ENCODE measurements at places on chromosomes 11 and 22. TPM values are rescaled to one million over a fixed set of nuclear protein-coding genes. Genes with fewer than 3 reads are reported as not detected.

OR4A16 gene
- not detected for total RNA-seq

POU2F3 gene
- 0.19 TPM for total RNA-seq

SLC22A8 gene
- total RNA-seq = not detected

- DNase-seq = no peak
Observed at GRCh38 chr11:17640493-17641164, 78.7 kb upstream of the MYOD1 start.

DNA sequence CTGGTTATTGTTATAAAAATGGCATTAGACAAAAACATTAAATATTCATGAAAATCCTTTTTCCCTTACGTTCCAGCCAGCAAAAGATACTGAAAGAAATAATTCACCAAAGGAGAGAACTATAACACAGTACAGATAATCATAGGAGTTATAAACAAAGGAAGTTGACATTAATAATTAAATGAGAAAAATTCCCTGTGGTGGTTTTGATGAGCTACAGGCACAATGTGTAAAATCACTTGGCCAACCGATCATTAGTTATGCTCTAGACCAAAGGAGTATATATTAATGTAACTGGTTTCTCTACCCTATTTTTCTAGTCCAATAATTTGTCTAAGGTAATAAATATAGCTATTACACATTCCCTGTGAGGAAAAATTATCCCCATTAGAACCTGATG, 534.7 kb downstream of the CNTN5 start:
- DNase-seq = no peak

GRCh38 chr11:74278721-74279161, 32.7 kb downstream of the P4HA3 start:
- no peak for DNase-seq

DNA sequence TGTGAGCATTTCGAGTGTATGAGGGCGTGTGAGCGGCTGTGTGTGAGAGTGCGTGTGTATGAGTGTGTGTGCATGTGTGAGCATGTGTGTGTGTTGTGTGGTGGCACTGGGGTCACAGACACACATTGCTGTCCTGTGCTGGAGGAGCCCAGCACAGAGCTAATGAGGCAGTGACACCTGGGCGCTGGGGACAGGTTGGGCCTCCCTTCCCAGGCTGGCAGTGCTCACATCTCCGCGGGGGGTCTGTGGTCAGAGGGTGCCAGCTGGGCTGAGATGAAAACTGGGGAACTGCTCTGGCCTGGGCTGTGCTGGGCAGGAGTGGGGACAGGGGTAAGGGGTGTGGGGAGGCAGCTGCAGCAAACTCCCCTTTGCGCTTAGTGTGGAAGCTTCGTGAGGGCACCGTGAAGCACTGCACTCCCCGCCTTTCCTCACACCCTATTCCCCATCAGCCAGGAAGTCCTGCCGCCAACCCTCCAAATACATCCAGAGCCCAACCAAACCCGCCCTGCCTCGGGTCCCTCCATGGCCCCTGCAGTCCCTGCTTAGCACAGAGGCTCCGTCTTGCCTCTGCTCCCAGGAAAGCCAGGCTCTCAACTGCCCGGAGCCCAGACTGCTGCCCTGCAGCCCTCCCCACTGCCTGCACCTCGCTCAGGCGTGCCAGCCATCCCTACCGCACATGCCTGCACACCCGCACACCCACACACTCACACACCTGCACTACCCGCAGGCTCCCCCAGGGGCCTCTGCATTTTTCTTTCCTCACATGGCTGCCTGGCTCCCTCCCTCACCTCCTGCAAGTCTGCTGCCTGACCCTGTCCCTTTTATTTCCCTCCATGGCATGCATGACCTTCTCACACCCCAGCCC, 62.0 kb upstream of the THY1 start:
- no peak for DNase-seq

DNA sequence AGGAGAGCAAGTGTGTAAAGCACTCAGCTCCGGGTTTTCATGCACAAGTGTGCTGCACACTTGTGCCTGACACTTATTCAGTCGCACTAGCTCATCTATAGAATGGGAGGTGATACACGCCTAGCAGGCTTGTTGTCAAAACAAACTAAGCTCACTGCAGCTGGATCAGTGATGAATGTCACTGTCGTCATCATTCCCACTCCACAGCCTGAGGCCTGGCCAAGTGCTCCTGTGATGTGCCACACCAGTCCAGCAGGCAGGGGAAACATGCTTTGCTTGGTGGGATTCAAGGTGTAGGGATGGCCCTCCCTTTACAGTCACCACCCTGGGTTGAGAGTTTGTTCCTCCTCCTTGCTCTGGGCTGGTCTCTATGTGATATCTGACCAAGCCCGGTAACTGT, 6.8 kb downstream of the MPST start:
- no peak for DNase-seq

Data from thymus (tissue), 14 donors.